Kidney (tissue), 22 donors: ENCODE measurements at places on chromosomes 2 and 18. TPM values are rescaled to one million over a fixed set of nuclear protein-coding genes. Genes with fewer than 3 reads are reported as not detected.
A peak's percentile ranks its signal among the peaks of the same experiment; 100 is the strongest.

The TMEM198 gene
- total RNA-seq: 4.5 TPM

- H3K4me1 ChIP-seq: no peaks in the 10 kb centered on the region
- no peak for DNase-seq
- no peaks in the 10 kb centered on the region for H3K36me3 ChIP-seq
- H3K4me3 ChIP-seq: no peak overlapping the region
Measured at GRCh38 chr2:59702026-59702425, 851.4 kb downstream of the BCL11A start.

- no peaks in the 10 kb centered on the region for H3K27me3 ChIP-seq
- no peak overlapping the region for H3K27ac ChIP-seq
- DNase-seq: no peak
- H3K36me3 ChIP-seq: no peaks in the 10 kb centered on the region
Measured at GRCh38 chr2:233689031-233689430, 3.7 kb upstream of the UGT1A6 start.

GRCh38 chr2:201827621-201828020 lies 21.3 kb downstream of the CDK15 start:
- no peak overlapping the region for H3K27ac ChIP-seq
- DNase-seq: no peak
- no peaks in the 10 kb centered on the region for H3K36me3 ChIP-seq
- H3K4me1 ChIP-seq: no peaks in the 10 kb centered on the region
- H3K27me3 ChIP-seq: no peaks in the 10 kb centered on the region
- H3K4me3 ChIP-seq: no peak overlapping the region

The OSBPL6 gene
- 0.91 TPM for total RNA-seq

GRCh38 chr18:57585421-57585820 lies 1.1 kb downstream of the FECH start:
- H3K4me1 ChIP-seq: peaks cover 16% of the 10 kb centered on the region
- peak overlapping the region; percentile 86 for H3K4me3 ChIP-seq
- no peaks in the 10 kb centered on the region for H3K27me3 ChIP-seq
